Adrenal gland (tissue), 19 donors: ENCODE measurements at places on chromosomes 11 and 22. TPM values are rescaled to one million over a fixed set of nuclear protein-coding genes. Genes with fewer than 3 reads are reported as not detected.

RAC2 gene
- 11.0 TPM for polyA plus RNA-seq

IGF2 gene
- polyA plus RNA-seq = 102 TPM

SEPTIN5 gene
- 10.7 TPM for polyA plus RNA-seq

HEPN1 gene
- not detected for polyA plus RNA-seq

NAGA gene
- polyA plus RNA-seq = 18.1 TPM

PRRG4 gene
- polyA plus RNA-seq = 1.3 TPM

C11orf91 gene
- not detected for polyA plus RNA-seq

MFRP gene
- polyA plus RNA-seq = not detected

PPARA gene
- 8.4 TPM for polyA plus RNA-seq

OR52A1 gene
- polyA plus RNA-seq = not detected

OR52A5 gene
- polyA plus RNA-seq = not detected

ACTN3 gene
- 0.09 TPM for polyA plus RNA-seq
